ENCODE measurements at places on chromosomes 5 and 9.

DNA sequence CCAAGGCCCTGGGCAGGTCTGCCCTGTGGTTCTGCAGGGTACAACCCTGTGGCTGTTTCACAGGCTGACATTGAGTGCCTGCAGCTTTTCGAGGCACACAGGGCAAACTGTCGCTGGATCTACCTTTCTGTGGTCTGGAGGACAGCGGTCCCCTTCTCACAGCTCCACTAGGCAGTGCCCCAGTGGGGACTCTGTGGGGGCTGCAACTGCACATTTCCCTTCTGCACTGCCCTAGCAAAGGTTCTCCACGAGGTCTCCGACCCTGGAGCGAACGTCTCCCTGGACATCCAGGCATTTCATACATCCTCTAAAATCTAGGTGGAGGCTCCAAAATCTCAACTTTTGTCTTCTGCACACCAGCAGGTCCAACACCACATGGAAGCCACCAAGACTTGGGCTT, 1645.2 kb upstream of the CDH6 start:
- DNase-seq, result no peak

DNA sequence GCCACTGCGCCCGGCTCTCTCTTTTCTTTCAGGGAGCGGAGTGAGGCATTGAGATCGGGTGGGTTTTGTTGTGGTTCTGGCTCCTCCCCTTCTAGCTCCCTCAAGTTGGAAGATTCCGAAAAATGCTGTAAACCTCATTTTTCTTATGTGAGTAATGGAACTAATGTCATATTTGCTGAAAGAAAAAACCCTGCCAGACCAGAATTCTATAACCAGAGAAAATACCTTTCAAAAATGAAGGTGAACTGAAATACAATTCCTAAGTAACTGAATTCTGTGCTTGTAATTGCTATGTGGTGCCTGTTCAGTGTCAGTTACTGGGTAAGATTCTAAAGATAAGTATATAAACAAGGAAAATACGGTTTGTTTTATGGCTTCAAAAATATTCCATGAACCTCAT, 30.9 kb upstream of the CDK20 start:
- no peak for DNase-seq

GRCh38 chr5:97101189-97101910, 41.1 kb downstream of the LIX1 start:
- DNase-seq, result peak; percentile 80

- DNase-seq, result no peak
Measured at GRCh38 chr9:136043441-136043991, 51.6 kb downstream of the NACC2 start.

DNA sequence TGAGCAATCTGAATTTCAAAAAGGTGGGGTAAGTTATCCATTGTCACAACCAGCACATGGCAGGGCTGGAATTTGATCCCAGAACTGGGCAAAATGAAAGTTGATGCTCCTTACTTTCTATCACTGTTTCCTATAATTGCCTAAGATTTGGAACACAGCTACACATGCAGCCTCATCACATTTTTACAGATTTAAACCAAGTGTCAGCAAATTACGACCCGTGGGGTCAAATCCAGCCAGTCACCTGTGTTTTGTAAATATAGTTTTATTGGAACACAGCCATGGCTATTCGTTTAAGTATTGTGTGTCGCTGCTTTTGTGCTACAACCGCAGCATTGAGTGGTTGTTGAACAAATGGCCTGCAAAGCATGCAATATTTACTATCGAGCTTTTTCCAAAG, 94.3 kb downstream of the SREK1 start:
- no peak for DNase-seq

Measured in Ammon's horn (tissue), 1 donor.